ENCODE measurements at places on chromosomes 1 and 21. TPM values are rescaled to one million over a fixed set of nuclear protein-coding genes. Genes with fewer than 3 reads are reported as not detected.

DNA sequence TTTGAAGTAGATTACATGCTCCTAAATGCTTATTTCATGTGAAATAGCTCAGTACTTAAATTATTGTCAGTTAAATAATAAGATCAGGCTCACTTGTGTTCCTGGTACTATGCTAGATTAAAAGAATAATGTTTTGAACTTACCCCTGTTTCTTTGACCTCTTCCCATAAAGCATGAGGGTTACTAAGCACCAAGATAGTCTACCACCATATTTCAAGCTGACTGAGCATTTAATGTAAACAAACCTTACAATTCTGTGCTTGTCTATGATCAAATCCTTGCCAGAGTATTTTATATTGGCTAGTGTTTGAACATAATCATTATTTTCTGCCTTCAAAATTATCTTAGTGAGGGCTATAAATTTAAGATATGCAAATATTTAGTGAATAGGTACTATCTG lies 98.1 kb downstream of the LHX9 start:
- no peak for DNase-seq

- no peak for DNase-seq
These were observed 45.7 kb downstream of the CAPN9 start for GRCh38 chr1:230792691-230793462.

- DNase-seq, result peak; percentile 59
These were observed 711 bp downstream of the GADD45A start for GRCh38 chr1:67685558-67686266.

DNA sequence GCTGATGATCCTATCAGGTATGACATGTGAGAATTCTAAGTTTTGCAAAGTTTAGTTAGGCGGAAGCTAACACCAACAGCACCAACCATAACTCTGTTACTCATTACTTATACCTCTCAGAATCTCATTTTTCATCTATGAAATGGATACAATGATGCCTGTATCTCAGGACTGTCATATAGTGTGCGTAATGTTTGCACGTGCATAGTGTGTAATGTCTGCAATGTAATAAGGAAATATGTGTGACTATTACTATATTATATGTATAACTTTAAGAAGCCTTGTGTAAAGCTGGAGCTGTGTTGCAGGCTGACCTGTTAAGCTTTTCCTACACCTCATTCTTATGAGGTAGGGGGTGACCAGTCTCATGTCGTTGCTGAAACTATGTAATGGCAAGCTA lies 13.0 kb downstream of the ADCY10 start:
- no peak for DNase-seq

DNA sequence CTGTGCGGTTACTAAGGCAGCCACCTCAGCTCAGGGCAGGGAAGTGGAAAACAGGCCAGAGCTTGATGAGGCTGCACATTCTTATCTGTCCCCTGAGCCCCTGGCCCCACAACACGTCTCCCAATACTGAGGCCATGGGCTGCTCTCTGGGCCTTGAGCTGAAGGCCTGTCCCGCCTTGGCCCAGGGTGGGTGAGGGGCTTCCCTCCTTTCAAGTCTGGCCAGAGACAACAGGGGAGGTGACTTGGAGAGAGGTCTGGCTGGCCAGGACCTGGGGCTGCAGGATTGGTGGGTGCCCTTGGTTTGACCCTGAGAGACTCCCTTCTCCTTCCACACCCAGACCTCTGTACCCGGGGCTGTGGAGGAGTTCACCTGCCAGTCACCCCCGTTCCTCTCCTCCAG lies 563.8 kb downstream of the PTPRU start:
- no peak for DNase-seq

GRCh38 chr21:45438391-45439145 lies 33.6 kb downstream of the COL18A1 start:
- no peak for DNase-seq

GRCh38 chr21:40568807-40569206 lies 278.2 kb downstream of the DSCAM start:
- DNase-seq, result no peak

- no peak for DNase-seq
These were observed 8.6 kb upstream of the PIGV start for GRCh38 chr1:26779098-26779668.

DNA sequence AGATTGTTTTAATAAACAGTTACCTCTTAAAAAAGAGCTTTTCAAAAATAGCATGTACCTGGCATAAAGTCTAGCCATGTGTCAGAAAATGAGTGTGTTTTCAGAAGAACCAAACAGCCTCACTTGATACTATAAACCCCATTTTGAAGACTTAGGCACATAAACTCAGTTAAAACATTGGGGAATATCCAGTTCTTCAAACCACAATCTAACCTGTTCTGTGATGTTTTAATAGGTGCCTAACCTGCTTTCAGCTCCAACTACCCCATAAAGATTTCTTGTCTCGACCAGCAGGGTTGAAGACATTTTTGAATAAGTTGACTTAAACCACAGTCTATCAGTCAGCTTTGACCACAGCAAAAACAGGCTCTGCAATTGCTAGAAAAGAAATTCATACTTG lies 41.3 kb downstream of the NRDC start:
- no peak for DNase-seq

- DNase-seq, result no peak
These were observed 20.5 kb downstream of the RCSD1 start for GRCh38 chr1:167650269-167651160.

- no peak for DNase-seq
These were observed 18.2 kb upstream of the PADI2 start for GRCh38 chr1:17137441-17137840.

DNA sequence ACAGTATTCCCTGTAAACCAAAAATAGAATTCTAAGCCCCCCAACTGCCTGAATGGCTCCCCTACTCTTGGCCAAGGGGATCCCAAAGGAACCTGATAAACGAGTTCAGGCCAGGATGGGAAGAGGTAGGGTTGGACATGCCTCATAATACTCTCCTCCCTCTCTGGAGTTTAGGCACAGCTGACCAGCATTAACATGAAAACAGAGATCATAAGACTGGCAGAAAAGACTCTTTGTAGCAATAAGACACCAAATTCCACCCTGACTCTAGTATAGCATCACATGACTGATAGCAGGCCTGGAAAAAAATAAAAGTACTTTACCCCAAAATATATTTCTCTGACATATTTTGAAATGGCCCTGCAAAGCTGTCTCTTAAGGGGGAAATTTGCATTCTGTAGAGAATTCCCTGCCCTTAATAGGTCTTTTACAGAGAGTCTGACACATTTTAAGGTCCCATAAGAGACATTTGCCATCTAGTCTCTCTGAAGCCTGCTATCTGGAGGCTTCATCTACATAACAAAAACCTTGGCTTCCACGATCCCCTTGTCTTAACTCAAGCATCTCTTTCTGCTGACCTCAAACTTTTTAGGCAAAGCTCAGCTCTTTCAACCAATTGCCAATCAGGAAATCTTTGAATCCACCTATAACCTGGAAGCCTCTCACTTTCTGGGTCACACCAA lies 55.9 kb downstream of the SIK1 start:
- DNase-seq, result no peak

- DNase-seq, result no peak
These were observed 123.3 kb downstream of the PCNX2 start for GRCh38 chr1:233172201-233172600.

GRCh38 chr1:206634365-206635079 lies 814 bp upstream of the DYRK3 start:
- peak; percentile 93 for DNase-seq

DNA sequence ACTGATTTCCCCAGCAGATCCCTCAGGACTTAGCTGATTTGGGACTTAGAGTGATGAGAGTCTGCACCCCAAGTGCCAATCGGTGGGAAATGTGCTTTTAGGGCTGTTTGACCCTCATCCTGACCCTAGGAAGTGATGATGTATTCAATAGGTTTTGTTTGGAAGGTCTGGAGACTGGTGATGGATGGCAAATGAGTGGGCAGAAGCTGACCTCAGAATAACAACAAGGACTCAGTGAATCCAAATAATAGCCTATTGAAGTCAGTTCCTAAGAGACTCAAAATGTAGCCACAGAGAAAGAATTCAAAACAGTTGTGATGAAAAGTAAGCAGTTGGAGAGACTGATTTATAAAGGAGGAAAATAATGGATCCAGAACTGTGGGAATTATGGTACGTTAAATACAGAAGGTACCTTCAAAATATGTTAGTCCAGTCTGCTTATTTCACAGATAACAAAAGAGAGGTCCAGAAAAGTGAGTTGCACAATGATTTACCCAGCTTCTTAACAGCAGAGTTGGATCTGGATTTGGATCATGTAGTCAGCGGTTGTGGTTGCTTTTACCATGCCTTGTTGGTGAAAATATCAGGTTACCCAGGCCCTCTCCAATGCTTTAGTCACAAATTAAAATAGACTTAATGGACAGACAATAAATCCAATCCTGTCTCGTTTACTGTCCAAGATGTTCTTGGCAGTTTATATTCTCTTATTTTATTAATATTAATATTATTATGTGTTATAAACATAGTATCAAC lies 123.0 kb upstream of the PTBP2 start:
- no peak for DNase-seq

NBPF4 gene
- not detected for total RNA-seq

ETNK2 gene
- 4.0 TPM for total RNA-seq

KIAA1614 gene
- 0.27 TPM for total RNA-seq

CNIH3 gene
- total RNA-seq, result 3.1 TPM

NGF gene
- not detected for total RNA-seq

NR5A2 gene
- 9.5 TPM for total RNA-seq

IL22RA1 gene
- 2.0 TPM for total RNA-seq

CLCNKB gene
- total RNA-seq, result not detected

XCL1 gene
- not detected for total RNA-seq
